ENCODE measurements at places on chromosomes 7 and 10.

GRCh38 chr7:66198956-66199355 is 6.2 kb upstream of the TPST1 start:
- no peak for DNase-seq

- no peak for DNase-seq
These were observed 202.9 kb downstream of the PTPRN2 start for GRCh38 chr7:158384746-158385145.

- no peak for DNase-seq
These were observed 648 bp upstream of the RADIL start for GRCh38 chr7:4884164-4884563.

DNA sequence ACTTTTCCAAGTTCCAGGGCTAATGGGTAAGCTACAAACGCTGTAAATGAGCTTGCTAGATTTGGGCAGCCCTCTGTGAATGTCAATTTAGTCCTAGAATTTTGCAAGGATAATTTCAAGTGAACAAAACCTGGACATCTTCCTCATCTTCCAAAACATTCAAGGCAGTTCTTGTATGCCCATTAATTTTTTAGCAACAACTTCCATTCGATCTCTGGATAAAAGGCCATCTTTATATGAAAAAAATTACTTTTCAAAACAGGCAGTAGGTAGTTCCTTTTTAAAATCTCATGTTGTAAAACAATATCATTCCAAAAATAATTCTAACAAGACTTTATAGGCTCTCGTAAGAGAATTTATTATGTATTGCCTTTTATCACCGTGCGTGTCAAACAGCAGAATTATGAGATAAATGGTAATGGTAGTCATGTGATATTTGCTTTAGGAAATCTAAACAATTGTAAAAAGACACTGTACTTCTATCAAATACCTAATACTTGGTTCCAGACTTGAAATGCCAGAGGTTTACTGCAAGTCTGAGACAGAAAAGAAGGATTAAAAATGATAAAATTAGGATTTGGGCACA is 143.7 kb upstream of the NRP1 start:
- DNase-seq, result no peak

- no peak for DNase-seq
These were observed 5.9 kb upstream of the TRIL start for GRCh38 chr7:28964056-28964455.

DNA sequence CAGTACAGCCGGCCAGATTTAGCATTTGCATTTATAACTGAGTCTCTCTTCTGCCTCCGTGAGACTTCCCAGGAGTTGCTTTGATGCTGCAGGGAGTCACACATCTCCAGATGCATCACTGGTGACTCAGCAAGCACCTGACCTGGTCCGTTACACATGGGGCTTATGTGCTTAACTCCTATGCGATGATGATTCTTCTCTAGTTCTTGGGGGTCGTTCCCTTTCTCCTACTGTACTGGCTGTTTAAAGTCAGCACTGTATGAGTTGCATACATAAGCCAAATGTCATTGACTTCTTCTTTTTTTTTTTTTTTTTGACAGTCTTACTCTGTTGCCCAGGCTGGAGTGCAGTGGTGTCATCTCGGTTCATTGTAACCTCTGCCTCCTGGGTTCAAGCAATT is 13.0 kb upstream of the AKR1E2 start:
- no peak for DNase-seq

DNA sequence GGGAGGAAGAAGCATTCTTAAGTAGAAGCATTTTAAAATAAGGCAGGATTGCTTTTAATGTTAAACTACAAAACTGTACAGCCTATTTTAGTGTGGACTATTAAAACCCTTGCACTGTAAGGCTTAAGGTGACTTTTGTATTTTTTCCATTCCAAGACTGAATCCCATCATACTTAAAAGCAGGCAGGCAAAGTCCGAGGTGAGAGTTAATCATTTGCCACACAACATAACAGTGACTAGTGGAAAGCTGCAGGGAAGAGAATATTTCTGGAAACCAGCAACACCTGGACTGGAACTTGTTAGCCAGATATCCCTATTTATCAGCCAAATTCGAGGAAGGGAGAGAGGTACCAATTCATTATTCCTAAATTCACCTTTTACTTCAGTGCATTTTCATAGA is 3.5 kb downstream of the PRR15 start:
- no peak for DNase-seq

DNA sequence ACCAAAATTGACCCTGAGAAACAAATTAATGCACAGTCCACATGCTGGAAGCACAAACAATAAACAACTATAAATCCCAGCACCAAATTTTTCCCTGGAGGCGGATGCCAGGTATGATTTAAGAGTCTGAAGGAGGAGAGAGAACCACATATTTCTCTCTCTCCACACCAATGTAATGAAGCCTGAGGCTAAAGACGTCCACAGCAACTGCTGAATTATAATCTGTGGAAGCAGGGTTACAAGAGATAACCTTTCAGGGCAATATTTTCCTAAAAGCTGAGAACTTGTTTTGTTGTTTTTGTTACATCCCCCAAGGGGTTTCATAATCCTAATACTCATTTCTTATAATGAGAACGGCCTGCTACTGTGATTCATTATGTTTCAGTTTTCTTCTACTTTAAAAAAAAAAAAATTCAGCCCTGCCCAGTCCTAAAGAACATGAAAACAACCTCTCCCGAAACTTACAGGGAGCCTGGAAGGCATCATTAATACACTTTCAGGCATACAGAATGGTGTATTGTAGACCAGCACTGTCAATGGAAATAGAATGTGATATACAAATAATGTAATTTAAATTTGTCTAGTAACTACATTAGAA is 48.5 kb upstream of the ABLIM1 start:
- no peak for DNase-seq

GRCh38 chr7:130394421-130395195 is 14.3 kb downstream of the CPA1 start:
- no peak for DNase-seq

- DNase-seq, result no peak
These were observed 140.4 kb upstream of the MAGI2 start for GRCh38 chr7:79593866-79594301.

DNA sequence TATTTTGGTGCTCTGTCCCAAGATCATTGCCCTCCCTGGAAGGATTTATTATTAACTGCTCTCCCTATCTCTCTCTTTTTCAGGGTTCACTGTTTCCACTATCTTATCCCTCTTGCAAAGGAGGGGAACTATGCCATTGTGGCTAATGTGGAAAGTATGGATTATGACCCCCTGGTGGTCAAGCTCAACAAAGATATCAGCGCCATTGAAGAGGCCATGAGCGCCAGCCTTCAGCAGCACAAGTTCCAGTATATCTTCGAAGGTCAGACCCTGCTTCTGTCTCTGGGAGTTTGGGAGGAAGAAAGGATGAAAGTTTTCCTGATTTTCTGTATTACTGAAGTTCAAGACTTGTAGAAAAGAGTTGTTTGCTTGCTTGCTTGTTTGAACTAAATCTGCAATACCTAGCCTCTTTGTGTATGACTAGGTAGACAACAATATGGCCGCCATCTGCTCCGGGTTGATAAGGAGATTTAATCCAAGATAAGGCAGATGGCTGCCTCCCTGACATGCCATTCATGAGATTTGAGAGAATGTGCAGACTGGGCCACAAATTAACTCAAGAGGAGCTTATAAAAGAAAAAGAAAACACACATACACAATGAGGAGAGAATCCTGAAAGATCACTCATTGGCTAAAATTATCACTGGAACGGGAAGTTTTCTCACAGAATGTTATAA is 122.2 kb upstream of the LRGUK start:
- no peak for DNase-seq

DNA sequence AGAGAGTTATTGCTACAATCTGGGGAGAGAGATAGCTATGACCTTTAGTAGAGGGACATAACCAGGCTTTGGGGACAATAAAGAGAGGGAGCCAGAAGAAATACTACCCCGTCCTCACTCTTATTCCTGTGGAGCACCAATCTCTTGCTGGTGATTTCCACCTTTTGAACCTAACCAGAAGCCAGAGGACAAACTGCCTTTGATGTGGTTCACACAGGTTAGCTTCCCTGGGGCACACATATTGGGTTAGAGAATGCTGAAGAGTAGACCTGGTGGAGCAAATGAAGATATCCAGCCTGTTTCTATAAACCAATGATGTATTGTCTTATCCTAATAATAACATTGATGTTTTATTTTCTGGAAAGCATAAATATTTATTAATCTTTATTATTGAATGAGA is 399.3 kb downstream of the HTR7 start:
- DNase-seq, result no peak

GRCh38 chr7:111734954-111735660 is 172.8 kb upstream of the IMMP2L start:
- no peak for DNase-seq

GRCh38 chr7:26853788-26854393 is 10.5 kb downstream of the SKAP2 start:
- no peak for DNase-seq

DNA sequence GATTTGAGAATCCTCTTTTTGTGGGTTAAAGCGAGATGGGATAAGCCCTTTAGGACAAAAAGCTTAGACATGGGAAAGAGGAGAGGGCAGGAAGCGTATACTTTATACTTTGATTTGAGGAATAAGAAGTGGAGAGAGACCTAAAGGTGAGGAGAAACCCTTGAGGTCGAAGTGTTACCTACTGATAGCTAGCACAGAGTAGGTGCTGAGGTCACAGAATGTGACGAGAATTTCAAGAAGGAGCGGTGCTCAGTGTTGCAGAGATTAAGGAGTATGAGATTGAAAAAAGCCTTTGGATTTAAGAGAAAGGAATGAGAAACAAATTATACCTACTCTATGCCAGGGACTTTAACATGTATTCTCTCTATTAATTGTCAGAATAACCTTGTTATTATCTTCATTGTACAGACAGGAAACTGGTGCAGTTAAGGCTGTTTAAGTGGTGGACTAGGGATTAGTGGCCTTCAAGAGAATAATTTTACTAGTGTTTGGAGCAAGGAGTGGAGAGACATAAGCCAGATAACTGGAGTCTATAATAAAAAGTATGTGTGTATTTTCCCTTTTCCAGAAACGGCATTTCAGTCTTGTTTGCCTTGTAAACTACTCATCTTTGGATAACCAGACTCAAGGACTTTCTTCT is 8.8 kb downstream of the CAPZA2 start:
- no peak for DNase-seq

- DNase-seq, result peak; percentile 82
These were observed 29.1 kb upstream of the CALD1 start for GRCh38 chr7:134750083-134751062.

GRCh38 chr7:138838166-138838565 is 40.2 kb upstream of the ATP6V0A4 start:
- no peak for DNase-seq

GRCh38 chr10:42962110-42962901 is 114.6 kb upstream of the RET start:
- no peak for DNase-seq

DNA sequence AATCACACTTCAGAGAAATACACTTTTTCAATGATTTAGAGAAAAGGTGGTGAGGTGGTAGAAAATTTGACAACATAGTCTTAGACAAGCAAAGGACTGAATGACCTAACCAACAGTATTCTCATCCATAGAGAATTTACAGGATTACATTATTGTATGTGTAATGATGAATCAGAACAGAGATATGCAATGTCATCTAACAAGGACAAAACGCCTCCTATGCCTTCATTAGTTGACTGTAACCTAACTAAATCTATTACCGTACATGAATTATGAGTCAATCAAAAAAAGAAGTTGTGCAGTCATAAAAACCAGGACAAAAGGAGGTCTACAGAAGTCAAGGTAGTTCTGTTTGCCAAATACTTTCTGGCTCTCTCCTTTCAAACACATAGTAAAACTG is 66.5 kb downstream of the RAB11FIP2 start:
- DNase-seq, result no peak

DNA sequence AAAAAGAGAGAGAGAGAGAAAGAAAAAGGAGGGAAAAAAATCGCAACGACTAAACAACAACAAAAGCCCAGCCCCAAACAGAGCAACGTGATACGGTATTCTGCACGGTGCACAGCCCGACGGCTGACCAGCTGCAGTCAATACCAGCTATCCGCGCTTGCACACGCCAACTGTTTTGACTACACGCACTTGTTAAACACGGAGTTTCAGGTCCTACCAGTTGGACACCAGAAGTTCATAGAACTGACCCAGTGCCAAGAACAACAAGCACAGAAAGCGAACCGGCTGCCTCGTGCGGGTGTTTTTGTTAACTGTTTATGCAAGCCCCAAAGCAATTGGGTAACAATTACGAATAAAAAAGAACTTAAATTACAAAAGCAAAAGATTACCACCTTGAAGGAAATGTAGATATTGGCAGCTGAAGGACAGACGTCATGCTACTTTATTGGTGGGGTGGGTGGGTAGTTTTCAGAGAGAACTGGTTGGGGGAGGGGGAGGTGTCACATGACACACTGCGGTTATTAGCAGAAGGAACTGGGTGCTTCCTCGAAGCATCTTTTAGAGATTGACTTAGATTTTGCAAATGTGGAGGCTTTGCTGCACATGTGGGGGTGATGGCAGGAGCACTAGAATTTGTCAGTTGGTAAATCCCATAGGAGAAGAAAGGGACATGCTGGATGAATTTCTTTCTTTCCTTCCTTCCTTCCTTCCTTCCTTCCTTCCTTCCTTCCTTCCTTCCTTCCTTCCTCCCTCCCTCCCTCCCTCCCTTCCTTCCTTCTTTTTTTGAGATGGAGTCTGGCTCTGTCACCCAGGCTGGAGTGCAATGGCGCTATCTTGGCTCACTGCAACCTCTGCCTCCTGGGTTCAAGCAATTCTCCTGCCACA is 110.6 kb upstream of the EFCAB10 start:
- peak; percentile 57 for DNase-seq

GRCh38 chr7:140456551-140457051 is 22.7 kb downstream of the MKRN1 start:
- no peak for DNase-seq

- no peak for DNase-seq
These were observed 551.2 kb downstream of the GALNT17 start for GRCh38 chr7:71682841-71683781.

DNA sequence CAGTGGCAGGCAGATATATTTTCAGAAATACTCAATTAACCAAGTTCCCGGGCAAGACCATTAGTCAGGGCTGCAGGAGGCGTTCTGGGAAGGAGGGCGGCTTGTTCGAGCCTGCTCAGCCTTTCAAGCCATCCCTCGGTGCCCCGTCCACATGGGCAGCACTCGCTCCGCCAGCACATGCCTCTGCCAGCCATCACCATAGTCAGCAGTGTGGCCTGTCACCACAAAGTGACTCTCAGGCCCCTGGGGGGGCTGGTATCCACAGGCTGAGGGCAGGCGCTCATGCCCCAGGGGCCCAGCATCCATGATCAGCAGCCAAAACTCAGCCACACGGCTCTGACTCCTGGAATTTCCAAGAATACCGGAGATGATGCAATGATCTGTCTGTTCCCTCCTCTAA is 81.9 kb downstream of the CHST15 start:
- no peak for DNase-seq

DNA sequence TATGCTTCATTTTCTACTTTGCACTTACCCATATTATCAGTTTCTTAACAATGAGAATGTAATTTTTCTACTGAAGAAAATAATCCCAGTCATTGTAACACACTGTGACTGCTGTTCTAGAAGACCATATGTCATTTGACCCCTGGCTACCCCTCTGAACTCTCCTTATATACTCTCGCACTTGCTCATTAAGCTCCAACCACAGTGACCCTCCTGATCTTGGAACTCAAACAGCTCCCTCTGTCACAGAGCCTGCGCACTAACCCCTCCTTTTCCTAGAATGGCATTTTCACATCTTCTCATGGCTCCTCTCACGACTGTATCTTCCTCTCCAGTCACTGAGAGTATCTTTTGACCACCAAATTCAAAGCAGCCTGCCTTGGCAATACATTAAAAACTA is 169.7 kb downstream of the CACNA2D1 start:
- no peak for DNase-seq
